ENCODE measurements at places on chromosomes 12 and 14.

DNA sequence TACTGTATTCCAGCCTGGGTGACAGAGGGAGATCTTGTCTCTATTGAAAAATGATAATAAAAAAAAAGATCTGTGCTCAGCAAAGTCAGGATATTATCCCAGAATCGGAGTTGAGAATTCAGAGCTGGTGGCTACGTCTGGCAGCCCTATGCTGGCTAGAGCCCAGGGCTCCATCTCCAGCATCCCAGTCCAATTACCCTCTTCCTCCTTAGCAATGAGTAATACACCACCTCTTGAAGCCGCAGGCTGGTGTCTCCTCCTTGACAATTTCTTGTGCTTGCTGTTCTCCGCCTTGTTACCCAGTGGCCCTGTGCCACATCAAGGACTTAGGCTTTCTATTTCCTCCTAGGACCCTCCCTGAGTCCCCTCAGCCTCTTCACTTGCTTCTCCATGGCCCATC, 38.4 kb upstream of the DDX11 start:
- no peak for DNase-seq

- DNase-seq = no peak
These were observed 22.3 kb downstream of the HOXC4 start for GRCh38 chr12:54075974-54076373.

- no peak for DNase-seq
These were observed 575.5 kb downstream of the ALG10 start for GRCh38 chr12:34597548-34598351.

GRCh38 chr12:68812553-68813241, 4.7 kb downstream of the MDM2 start:
- no peak for DNase-seq

GRCh38 chr14:21735639-21736307, 62.2 kb upstream of the OR4E1 start:
- no peak for DNase-seq

DNA sequence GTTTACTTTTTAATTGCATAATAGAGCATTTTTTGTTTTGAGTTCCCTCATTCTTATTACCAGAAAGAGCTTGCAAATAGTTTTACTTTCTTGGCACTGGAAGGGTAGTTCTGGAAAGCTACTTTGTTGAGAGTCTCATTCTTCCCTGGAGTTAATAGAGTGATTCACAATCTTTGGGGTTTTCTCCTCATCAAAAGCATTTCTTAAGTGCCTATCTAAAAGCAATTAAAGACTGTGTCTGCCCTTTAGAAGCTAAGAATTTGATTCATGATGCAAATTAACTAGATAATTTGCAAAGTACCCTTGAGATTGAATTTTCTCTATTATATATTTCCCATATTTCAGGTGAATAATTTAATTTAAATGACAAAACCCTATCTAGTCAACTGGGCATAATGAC, 8.1 kb upstream of the BMAL2 start:
- DNase-seq = no peak

GRCh38 chr12:18907127-18907526, 169.2 kb downstream of the CAPZA3 start:
- no peak for DNase-seq
